ENCODE measurements at places on chromosomes 4 and X.

- no peak for DNase-seq
These were observed 18.6 kb downstream of the PRIMPOL start for GRCh38 chr4:184668096-184668495.

GRCh38 chrX:3450881-3451570 is 104.6 kb upstream of the MXRA5 start:
- no peak for DNase-seq

- DNase-seq = no peak
These were observed 84.8 kb downstream of the TMEM164 start for GRCh38 chrX:110087485-110088356.

DNA sequence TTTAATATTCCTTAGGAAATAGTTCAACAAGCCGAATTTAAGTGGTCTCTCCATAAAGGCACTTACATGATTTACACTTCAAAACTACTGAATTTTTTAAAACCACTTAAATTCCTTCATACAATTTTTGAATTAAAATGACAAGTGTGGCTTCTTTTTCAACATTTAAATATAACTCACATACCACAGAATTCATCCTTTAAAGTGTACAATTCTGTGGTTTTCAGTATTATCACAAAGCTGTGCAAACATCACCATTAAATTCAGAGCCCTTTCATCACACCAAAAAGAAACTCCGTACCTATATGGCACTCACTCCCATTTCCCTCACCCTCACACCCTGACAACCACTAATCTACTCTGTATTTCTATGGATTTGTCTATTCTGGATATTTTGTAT is 200.9 kb upstream of the MAB21L2 start:
- no peak for DNase-seq

GRCh38 chrX:55169782-55170181 is 50.4 kb upstream of the PAGE5 start:
- DNase-seq = no peak

- no peak for DNase-seq
These were observed 14.5 kb downstream of the EVC2 start for GRCh38 chr4:5693871-5694270.

- DNase-seq = no peak
These were observed 227.9 kb upstream of the ANKRD50 start for GRCh38 chr4:124940387-124940786.

DNA sequence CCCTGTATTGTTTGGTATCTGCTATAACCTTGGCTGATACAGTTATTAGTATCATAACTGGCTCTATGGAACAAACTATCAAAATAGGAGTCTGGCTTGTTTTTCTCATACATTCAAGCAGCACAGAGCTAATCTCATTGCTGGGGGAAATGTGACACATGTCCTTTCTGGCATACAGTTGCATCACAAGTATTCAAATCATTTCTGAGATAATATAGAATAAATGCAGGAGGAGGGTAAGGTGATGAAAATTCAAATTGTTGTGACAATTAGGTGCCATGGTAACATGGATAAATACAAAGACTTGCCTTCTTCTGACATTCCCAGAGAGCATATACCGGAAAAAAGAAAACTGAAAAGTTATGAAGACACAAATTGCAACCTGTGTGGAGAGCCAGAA is 2706.8 kb downstream of the ARAP2 start:
- no peak for DNase-seq

DNA sequence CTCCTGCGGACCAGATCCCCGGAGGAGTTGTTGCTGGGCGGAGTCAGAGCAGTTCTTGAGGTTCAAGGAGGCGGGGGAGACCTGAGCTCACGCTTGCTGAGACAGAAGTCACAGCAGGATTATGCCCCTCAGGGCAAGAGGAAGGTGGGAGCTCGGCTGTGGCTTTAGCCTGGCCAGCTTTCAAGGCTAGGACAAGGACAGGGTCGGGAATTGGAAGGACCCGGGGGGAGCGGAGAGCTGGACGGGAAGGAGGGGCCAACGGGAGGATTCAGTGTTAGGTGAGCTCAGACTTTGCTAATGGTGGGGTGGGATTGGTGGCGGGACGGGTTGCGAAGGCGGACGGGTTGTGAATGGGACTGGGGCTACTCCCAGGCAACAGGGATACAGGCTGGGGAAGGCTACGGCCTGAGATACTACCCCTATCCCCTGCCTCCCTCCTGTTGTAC is at the start of gene RIBC1:
TSS of gene RIBC1 (plus strand) at position 13 of the 446 bp plus-strand sequence. CDS start 3,404 bp downstream, outside the sequence.
- no peak for DNase-seq

GRCh38 chr4:6071959-6072720 is 53.9 kb upstream of the C4orf50 start:
- no peak for DNase-seq

DNA sequence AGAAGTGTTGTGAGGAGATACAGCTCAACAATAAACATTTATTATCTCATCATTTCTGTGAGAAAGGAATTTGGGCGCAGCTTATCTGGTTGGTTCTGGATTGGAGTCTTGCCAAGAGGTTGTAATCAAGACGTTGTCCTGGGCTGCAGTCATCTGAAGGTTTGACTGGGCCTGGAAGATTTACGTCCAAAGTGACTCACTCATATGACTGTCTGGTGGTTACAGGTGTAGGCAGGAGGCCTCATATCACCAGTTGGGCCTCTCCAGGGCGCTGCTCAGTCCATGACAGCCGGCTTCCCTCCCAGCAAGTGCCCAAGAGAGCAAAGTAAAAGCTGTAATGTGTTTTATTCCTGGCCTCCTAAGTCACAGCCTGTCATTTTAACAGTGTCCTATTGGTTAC is 106.3 kb downstream of the USP46 start:
- DNase-seq = no peak

- DNase-seq = no peak
These were observed 213.4 kb upstream of the S100G start for GRCh38 chrX:16436348-16437188.

GRCh38 chrX:154698630-154699248 is 45.4 kb upstream of the CTAG2 start:
- no peak for DNase-seq

- no peak for DNase-seq
These were observed 105.9 kb downstream of the COL4A6 start for GRCh38 chrX:108332281-108332680.

DNA sequence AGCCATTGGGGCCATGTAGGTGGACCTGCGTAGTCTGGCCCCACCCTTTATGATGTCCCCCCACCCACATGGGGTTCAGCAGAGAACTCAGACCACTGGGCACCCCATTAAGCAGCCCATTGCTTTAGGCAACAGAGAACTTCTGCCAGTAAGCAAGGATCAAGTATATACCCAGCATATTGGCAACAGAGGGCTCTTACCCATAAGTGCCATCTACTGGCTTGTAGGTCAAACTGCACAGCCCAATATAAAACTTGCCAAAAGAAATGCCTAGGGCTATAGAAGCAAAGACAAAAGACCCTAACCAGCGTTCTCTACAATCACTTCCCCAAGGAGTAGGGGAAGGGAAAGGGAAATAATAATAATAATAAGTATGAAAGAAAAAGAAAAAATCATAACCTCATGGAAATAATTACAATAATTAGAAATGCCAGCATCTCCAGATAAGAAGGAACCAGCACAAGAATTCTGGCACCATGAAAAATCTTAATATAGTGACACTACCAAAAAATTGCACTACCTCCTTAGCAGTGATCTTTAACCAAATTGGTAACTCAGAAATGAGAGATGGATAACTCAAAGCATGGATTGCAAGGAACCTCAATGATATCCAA is 1090.7 kb downstream of the FAT4 start:
- DNase-seq = no peak

DNA sequence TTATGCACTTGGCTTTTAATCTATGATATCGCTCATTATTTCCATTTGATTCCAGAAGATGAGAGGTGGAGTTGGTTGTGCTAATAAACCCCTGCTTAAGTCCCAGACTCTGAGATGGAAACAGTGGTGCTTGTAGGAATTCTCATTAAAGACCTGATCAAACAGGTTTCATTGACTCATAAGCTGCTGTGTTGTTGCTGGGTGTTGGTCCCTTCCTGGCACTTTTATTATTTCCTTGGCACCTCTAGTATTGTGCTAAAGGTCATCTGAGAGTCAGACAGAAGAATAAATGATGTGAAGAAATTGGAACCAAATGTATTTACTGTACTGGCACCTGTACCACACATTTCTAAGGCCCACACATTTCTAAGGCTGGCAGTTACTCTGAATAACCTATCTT is 544.7 kb upstream of the NR3C2 start:
- no peak for DNase-seq

DNA sequence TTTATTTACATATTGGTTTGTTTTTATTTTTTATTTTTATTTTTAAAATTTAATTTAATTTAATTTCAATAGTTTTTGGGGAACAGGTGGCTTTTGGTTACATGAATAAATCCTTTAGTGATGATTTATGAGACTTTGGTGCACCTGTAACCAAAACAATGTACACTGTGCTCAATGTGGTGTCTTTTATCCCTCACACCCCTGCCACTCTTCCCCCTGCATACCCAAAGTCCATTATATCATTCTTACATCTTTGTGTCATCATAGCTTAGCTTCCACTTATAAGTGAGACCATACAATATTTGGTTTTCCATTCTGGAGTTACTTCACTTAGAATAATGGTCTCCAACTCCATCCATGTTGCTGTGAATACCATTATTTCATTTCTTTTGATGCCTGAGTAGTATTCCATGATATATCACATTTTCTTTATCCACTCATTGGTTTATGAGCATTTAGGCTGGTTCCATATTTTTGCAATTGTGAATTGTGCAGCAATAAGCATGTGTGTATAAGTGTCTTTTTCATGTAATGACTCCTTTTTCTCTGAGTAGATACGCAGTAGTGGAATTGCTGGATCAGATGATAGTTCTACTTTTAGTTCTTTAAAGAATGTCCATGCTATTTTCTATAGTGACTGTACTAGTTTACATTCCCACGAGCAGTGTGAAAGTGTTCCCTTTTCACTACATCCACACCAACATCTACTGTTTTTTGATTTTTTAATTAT is 157.1 kb downstream of the CPXCR1 start:
- no peak for DNase-seq
